Esophagus squamous epithelium (tissue), 5 donors: ENCODE measurements at places on chromosomes 12 and 14. TPM values are rescaled to one million over a fixed set of nuclear protein-coding genes. Genes with fewer than 3 reads are reported as not detected.

NOS1 gene
- total RNA-seq = 1.8 TPM

CLEC14A gene
- total RNA-seq = 12.7 TPM

TPH2 gene
- not detected for total RNA-seq

SIX6 gene
- total RNA-seq = not detected

SIX1 gene
- not detected for total RNA-seq

CDC42BPB gene
- 98.2 TPM for total RNA-seq

PLEKHG7 gene
- total RNA-seq = not detected

RGS6 gene
- 0.06 TPM for total RNA-seq

CCDC77 gene
- 4.3 TPM for total RNA-seq

PRPF39 gene
- 21.7 TPM for total RNA-seq

RPL36AL gene
- total RNA-seq = 260 TPM

INSM2 gene
- not detected for total RNA-seq

TSHR gene
- not detected for total RNA-seq

RHEBL1 gene
- total RNA-seq = not detected

DNAJC22 gene
- total RNA-seq = not detected
